ENCODE measurements at places on chromosomes 7 and 10.

DNA sequence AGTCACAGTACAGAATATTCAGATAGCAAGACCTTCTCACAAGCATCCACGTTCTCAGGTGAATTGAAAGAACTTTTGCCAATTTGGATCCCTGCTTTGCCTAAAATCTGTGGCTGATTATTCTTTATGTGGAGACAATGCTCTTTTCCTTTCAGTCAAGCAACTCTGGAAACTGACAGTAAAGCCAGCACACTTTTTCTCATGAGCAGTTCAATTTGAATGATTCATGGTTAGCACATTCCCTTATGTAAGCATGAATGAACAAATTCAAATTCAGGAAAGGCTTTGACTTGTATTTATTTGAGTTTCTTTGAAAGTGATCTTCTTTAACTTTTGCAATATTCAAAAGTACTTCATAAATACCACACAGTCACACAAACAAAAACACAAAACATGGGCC lies 57.6 kb downstream of the MEOX2 start:
- no peak for DNase-seq

DNA sequence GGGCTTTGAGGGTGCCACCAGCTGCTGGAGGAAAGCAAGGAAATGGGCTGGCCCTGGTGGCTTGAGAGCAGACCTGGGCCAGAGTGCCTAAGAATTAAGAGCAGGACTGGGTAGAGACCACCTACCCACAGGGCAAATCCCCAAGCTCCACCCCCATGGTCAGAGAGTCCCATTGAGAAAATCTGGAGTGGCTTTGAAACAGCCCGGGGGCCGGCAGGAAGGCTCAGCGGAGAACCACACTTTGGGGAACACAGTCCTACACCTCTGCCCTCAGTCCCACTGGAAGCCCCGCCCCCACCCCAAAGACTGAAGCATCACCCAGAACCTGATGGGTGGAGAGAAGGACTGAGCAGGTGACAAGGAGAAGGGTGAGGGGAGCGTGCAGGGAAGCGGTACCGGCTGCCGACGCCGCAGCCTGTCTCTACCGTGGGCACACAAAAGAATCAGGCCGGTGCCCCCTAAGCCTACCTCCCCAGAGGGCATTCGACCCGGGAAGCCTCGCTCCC lies 3.6 kb downstream of the SMARCD3 start:
- no peak for DNase-seq

- DNase-seq = no peak
Measured at GRCh38 chr10:132520177-132520811, 17.3 kb upstream of the INPP5A start.

- DNase-seq = peak; percentile 76
Measured at GRCh38 chr10:6062101-6062771, at the start of gene IL2RA. Gene IL2RA (minus strand): TSS chr10:6062367. CDS start chr10:6062151, 216 bp downstream.

- no peak for DNase-seq
Measured at GRCh38 chr7:46286957-46287356, 365.9 kb upstream of the IGFBP3 start.

- DNase-seq = no peak
Measured at GRCh38 chr10:129601737-129602136, 134.7 kb downstream of the MGMT start.

DNA sequence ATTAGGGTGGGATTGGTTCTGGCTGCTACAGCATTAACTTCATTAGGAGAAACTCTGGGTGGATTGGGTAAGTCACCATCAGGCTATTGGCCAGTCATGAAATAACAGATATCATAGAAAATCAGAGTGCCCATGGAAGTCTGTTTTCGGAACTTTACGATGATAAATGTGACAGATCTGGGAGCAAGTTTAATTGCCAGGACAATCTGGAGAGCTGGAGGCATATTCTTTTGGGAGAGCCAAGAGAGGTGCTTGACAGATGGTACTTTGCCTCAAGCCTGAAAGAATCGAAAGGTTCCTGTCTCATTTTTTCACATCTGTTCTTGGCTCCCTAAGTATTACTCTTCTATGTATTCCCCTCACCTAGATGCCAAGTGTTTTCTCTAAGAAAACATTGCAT lies 369.9 kb downstream of the CNTNAP2 start:
- DNase-seq = no peak

DNA sequence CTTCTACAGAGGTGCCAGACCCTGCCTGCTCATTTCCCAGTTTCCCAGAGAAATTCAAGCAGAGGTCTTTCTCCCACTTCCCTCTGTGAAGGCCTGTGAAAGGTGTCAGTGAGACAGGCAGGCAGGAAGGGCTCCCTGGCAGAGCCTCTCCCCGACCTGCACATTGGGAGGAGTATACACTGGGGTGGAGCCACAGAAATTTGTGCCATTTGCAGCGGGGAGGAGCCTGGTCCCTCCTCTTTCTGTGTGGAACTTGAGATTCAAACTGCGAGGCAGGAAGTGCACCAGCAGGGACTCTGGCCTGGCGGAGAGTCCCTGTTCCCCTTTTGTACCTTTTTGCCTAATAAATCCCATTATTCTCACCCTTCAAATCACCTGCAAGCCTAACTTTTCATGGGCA lies 54.6 kb upstream of the OPN4 start:
- DNase-seq = no peak

DNA sequence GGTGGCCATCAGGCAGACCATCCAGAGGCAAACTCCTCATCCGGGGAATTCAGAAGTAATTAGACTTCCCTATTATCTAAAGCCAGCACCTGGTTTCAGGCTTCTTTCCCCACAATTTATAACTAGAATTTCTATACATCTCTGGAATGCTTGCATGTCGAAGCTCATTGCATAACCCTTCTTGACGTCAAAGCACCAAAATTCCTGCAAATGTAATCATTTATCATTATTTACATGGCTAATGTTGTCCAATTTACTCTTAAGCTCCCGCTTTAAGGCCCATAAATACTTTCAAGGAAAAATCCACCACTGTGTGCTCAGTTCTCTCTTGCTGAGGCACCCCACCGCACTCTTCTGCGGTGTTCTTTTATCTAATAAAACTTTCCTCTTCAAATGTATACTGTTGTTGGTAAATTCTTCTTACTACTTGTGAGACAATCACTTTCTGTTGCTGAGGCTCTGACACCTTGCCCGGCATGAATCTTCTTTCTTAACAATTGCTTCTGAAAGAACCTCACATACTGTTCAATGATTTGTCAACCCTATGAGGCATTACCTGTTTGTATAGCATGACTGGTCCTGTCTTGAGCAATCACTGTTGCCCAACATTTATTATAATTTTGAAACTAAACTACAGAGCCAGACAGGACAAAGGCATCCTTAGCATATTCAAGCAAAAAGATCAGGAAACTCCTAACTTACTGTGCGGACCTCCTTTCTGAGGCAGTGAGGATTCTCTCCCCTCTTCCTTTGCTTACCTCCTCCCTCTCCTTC lies 17.4 kb upstream of the GPR141 start:
- DNase-seq = no peak

DNA sequence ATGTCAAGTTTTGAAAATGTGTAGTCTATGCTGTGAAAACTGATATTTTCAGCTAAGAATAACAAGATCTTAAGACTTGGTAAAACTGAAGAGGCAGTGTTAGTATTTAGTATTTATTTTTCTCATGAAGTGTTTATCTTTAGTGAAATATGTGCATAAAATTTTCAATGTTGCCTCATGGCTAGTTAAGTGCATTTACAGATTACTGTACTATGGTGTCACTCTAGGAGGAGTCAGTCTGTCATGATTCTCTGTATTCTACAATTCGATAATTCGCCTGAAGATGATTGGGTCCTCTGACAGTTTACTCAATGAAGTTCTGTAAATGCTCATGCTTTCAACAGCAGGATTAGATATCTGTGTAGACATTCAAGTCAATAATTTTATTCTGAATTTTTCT lies 488.1 kb upstream of the GRM3 start:
- DNase-seq = no peak

GRCh38 chr10:110005719-110006118 lies 2.1 kb upstream of the ADD3 start:
- no peak for DNase-seq

- no peak for DNase-seq
Measured at GRCh38 chr7:98713165-98713810, 96.2 kb downstream of the NPTX2 start.

DNA sequence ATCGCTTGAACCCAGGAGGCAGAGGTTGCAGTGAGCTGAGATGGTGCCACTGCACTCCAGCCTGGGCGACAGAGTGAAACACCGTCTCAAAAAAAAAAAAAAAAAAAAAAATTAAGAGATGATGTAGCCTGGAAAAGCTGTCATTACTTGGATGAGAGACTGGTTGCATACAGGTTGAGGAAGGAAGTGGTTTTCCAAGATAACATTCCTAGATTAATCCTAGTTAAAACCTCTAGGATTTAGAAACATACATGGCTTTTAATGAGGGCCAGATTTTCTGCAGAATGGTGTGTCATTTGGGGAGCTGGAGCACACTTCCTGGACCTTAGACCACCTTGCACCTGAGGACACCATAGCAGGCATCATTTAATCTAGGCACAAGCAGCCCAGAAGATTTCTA lies 17.8 kb downstream of the VWA2 start:
- no peak for DNase-seq

DNA sequence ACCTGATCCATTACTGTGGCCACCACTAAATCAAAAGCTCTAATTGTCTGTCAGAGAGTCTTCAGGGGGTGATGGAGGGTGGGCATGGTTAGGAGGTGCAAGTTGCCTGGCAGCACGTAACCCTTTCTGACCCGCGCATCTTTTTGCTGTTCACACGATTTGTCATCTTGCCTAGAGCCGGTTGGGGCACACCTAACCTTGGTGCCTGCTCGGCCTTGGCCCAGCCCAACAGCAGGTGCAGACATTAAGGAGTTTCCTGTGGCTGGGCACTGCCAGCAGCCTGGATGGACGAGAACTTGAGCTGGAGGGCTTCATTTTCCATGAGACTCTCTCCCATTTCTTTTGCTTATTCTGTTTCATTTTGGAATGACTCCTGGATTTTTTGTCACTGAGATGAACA lies 41.0 kb upstream of the PTF1A start:
- no peak for DNase-seq

DNA sequence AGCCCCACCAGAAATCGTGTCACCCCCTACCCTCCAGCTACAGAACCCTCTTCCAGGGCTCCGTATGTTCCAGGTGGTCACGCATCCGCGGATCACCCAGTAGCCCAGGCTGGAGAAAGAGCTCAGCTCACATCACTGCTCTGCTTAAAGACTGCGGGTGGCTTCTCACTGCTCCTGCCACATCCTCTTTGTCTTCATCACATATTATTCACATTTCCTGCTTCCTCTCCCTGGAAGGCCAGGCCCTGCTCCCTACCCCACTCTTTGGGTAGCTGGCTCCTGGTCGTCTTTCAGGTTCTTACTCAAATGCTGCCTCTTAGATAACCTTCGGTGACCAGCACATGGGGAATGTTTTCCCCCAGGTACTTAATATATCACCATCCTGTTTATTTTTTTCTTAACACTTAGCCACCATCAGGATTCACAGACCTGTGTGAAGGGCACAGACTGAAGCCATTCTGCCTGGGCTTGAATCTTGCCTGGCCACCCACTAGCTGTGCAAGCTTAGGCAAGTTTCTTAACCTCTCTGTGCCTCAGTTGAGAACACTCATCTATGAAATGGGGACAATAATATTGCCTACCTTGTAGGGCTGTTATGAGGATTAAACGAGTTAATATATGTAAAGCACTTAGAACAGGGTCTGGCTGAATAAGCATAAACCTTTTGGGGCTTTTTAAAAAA lies 307.8 kb downstream of the PRPF18 start:
- no peak for DNase-seq

- DNase-seq = no peak
Measured at GRCh38 chr7:115293628-115294240, 371.8 kb downstream of the MDFIC start.

DNA sequence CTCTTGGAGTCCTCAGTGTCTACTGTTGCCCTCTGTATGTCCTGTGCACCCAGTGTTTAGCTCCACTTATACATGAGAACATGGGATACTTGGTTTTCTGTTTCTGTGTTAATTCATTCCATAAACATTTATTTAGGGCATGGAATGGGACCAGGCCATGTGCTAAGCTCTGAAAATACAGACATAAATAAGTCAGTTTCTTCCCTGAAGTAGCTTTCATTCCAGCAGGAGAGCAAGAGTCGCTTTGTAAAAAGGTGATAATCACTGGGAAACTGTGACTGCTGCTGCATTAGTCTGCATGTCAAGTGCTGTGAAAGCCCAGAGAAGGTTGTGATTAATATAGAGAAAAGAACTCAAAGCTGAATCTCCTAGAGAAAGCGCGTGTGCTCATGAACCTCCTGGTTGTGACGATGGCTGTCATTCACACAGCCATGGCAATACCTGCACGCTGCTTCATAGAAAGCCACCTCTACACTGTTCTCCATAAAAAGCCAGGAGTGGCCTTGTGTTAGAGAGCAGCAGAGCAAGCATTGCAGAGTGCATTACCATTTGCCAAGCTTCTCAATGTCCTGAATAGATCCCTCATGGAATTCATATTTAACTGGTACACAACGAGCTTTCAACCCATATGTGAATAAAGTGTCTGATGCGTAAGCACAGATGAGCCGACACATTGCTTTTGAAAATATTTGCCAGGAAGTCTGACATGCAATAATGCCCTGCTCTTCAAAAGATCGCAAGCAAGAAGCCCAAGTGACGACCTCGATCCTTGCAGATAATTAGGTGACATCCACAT lies 30.6 kb upstream of the PITRM1 start:
- DNase-seq = no peak

GRCh38 chr10:123795196-123795780 lies 96.3 kb downstream of the CPXM2 start:
- no peak for DNase-seq

- DNase-seq = no peak
Measured at GRCh38 chr10:16562891-16563290, 41.2 kb upstream of the C1QL3 start.

DNA sequence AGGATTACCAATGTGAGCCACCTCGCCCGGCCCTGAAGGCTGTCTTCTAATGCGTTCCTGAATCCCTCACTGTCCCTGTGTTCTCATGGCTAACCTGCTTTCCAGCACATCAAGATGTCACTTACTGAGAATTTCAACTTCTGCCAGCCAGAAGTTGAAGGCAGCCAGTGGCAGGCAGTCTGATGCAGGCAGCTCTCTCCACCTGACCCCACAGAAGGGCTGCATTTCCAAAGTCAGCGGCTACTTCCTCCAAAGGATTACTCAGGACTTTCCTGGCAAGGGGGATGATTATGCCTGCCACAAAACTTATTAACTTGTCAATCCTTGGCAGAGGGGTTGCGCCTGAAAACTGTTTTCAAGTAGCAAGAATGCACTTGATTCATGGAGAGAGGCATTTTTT lies 1219.4 kb downstream of the TYW1 start:
- no peak for DNase-seq

- no peak for DNase-seq
Measured at GRCh38 chr7:119802147-119802546, 470.8 kb upstream of the KCND2 start.

- no peak for DNase-seq
Measured at GRCh38 chr10:103910442-103911012, 7.5 kb downstream of the STN1 start.

DNA sequence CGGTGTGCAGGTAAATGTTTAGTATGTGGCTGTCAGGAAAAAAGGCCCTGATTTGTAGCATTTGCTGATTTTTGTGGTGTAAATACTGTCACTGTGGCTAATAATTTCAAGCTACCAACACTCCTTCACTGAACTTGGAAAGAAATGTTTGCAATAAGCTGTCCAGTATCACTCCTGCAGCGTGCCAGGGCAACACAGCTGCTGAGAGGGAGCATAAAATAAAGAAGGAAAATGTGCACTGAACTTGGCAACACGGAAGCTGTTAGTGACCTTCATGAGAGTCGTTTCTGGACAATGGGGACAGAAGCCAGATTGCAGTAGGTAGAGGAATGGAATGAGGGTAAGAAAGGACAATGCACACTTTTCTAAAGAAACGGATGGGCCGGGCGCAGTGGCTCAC lies 37.9 kb upstream of the FHIP2A start:
- no peak for DNase-seq
